Effector memory CD4-positive, alpha-beta T cell (primary cell): ENCODE measurements at places on chromosomes 3 and 15.

GRCh38 chr3:174016186-174016585 is 618.6 kb downstream of the NLGN1 start:
- DNase-seq: no peak

DNA sequence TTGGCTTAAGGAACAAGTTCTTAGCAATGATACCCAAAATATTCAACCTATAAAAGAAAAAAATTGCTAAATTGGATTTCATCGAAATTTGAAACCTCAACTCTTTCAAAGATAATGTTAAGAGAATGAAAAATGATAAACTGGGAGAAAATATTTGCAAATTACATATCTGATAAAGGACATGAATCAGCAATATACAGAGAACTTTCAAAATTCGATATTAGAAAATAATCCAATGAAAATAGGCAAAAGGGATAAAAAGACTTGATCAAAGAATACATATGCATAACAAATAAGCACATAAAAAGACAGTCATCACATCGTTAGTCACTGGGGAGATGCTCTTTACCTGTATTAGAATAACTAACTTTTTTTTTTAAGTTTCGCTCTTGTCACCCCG is 73.0 kb upstream of the NEO1 start:
- no peak for DNase-seq

DNA sequence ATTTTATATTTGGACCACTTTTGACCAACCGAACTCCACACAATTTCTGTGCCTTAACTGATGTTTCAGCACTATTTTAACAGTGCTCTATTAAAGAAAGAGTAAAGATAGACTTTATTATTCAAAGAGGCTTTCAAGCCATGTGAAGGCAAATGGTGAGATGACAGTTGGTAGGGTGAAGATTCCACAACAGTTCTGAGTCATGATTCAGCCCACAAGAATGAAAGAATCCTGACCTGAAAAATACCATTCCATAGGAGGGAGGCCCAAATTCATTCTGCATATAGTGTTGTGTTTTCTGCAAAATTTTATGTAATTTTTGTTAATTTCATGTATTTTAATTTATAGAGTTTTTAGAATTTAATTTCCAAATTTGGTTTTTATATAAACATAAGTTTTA is 135.6 kb upstream of the STAC start:
- no peak for DNase-seq

DNA sequence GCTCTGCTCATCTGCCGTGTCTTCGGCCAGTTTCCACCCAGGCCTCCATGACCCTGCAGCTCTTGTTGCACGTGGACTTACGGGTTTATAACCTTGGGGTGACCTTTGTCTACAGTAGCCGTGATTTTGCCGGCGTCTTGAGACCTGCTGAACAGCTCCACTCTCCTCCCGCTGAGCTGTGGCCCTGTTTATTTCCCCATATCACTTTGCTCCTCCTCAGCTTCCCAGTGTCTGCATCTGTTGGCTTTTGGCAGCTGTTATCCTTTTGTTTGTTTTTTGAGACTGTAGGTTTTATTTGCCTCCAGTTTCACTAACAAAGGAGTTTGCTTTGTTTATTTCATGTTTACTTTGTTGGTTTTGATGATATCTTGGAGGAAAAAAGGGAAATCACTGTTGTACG is 29.3 kb upstream of the SLC28A1 start:
- no peak for DNase-seq

GRCh38 chr3:188362405-188362831 is 208.5 kb downstream of the LPP start:
- no peak for DNase-seq
